ENCODE measurements at places on chromosomes 6 and 20.

DNA sequence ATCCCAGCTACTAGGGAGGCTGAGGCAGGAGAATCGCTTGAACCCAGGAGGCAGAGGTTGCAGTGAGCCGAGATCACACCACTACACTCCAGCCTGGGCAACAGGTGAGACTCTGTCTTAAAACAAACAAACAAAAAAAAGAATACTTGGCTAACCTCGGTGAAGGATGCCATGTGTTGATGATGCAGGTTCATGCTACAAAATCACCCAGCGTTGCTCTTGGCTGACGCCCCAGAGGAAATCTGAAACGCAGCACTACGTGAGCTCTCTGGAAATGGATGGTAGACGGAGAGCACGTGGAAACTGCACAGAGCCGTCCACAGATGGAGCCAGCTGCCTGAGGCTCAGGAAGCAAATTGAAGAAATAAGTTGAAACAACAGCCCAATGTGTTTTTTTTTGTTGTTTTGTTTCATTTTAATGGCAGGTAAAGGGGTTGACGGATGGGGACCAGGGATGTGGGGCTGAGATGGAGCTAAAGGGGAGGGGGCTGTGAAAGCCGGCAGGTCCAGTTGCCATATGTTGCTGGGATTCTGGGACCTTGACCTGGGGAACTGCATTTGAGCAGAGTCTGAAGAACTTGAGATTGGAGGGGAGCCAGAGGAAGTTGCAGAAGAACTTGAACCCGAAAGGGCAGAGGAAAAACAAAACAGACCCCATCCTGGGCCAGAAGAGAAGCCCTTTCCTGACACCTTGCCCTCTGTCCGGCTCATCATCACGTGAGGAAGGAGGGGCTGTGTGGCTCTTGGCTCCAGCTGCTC, 12.8 kb upstream of the MANBAL start:
- no peak for DNase-seq

DNA sequence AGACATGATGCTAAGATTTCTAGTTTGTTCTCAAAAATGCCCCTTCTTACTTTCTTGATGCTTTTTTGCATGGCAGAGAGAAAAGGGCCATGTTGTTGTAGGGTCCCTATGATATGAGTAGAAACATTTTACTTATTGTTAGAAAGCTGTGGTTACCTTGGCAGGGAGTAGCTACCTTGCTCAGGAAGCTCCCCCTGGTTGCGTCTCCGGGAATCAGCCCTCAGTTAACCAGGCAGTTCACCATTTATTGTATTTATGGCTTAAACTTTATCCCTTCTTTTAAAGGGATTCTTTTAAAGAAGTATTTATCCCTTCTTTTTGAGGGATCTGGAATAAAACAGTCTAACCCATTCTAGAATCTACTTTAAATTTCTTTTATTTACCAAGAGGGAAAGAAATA, 113.9 kb upstream of the PROKR2 start:
- DNase-seq = no peak

GRCh38 chr20:43937591-43937990, 22.9 kb downstream of the TOX2 start:
- no peak for DNase-seq

- no peak for DNase-seq
These were observed 50.5 kb downstream of the HNF4A start for GRCh38 chr20:44405785-44406571.

DNA sequence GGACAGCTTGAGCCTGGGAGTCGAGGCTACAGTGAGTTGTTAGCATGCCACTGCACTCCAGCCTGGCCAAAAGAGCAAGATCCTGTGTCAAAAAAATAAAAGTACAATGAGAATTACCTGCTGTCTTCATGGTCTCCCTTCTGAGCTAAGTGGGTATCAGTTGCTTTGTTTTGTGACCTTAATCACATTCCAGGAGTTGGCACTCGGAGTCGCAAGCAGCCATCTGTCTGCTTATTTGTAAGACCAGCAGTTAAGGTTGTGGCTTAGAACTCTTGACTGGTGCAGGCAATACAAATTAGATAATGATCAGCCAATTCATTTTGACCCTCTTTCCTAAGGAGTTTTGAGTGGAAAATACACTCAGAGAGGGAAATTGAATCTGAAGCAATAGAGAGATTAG, 114.0 kb downstream of the MYO6 start:
- DNase-seq = no peak

DNA sequence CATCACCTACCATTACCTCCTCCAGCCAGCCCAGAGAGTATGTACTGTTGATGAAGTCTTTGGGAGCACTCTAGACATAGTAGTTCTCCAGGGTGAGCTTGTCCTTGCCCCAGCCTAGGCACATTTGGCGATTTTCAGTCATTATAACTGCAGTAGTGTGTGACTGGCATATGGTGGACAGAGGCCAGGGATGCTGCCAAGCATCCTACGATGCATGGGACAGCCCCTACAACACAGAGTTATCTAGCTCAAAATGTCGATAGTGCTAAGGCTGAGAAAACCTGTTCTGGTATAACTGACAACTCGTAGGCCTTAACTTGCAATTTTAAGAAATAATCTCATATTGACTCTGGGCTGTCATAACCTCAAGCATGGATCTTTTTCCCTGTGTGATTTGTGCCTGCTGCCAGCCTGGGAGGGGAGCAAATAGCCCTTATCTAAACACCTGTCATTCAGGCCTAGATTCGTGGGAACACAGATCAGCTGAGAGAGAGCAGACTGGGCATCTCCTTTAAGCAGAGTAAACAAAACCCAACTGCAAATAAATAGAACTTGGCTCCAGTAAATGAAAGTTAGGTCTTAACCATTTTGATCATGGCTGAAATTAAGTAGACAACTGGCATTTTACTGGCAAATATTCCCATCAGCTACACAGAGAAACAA, 102.6 kb downstream of the SPTLC3 start:
- no peak for DNase-seq

DNA sequence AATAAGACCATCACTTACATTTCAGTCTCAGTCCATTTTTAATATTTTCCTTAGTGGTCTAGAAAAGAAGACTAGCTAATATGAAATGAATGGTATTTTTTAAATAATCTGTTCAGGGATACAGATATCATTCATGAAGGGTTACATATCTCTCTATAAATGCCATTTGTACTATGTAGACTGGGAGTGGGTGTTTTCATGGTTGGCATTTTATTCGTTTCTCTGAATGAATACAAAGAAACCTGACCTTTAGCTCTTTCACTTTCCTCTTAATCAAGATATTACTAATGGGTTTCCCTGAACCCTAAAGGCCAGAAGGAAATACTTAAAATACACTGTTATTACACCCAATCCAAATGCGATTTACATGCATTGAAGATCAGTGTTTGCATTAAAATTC, 788.9 kb downstream of the TBC1D32 start:
- DNase-seq = no peak

- no peak for DNase-seq
These were observed 74.4 kb downstream of the PKHD1 start for GRCh38 chr6:52013035-52013434.

DNA sequence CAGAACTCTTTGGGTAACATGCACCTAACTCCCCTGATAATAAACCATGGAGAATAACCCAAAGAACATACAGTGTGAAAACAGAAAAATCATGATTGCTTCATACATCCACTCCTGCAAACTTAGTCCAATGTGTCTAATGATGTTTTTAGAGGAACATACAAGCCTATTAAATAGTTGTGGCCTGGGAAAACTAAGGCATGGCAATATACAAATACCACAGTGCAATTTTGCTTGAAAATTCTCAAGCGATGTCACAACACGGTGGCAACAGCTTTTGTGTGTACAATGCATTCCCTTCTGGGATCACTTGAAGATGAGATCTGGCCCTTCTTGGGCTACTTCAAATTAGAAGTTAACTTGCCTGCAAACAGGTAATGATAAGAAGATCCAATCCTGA, 16.7 kb downstream of the MAP3K5 start:
- no peak for DNase-seq

DNA sequence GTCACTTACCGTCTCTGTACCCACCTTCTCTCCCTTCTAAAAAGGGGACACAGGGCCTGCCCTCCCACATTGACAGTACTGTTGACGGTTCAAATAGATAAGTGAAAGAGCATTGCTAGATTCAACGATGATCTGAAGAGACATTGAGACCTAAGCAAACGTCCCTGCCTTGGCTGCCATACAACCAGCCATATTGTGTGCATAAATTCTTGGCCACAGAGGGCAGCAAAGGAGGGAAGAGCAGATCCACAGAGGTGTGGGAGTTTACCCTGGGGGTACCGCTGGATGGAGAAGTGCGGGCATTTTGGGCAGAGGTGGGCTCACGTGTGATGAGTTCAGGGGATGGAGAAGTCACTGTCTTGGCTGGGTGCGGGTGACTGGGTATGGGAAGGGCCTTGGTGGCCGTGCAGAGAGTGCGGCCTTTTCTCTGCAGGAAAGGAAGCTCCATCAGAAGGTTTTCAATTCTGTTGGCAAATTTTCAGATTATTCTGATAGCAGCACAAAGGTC, 85.6 kb downstream of the POPDC3 start:
- DNase-seq = no peak

DNA sequence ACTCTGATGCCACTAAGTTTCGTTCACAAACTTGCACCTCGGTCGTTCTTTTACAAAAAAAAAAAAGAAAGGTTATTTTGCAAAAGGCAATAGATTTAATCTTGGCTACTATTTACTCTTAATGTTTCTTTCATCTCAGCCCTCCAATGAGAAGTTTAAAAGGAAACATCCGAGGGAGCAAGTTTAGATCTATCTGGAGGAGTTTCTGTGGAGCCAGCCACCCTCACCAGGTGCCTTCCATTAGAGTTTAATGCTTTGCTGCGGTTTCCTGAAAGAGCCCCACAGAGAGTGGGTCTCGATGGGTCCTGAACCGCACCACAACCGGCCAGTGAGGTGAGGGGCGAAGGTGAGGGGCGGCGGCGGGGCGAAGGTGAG, 632 bp downstream of the PRKN start:
- DNase-seq = no peak

Data from stimulated activated effector memory CD8-positive, alpha-beta T cell treated with anti-CD3 and anti-CD28 coated beads, Interleukin-12 subunit alpha, Interleukin-12 subunit beta, amount 100 ng/mL, for 72 hours (primary cell).